ENCODE measurements at places on chromosomes 1 and 21. TPM values are rescaled to one million over a fixed set of nuclear protein-coding genes. Genes with fewer than 3 reads are reported as not detected.

The ENAH gene
- total RNA-seq = 98.0 TPM

DNA sequence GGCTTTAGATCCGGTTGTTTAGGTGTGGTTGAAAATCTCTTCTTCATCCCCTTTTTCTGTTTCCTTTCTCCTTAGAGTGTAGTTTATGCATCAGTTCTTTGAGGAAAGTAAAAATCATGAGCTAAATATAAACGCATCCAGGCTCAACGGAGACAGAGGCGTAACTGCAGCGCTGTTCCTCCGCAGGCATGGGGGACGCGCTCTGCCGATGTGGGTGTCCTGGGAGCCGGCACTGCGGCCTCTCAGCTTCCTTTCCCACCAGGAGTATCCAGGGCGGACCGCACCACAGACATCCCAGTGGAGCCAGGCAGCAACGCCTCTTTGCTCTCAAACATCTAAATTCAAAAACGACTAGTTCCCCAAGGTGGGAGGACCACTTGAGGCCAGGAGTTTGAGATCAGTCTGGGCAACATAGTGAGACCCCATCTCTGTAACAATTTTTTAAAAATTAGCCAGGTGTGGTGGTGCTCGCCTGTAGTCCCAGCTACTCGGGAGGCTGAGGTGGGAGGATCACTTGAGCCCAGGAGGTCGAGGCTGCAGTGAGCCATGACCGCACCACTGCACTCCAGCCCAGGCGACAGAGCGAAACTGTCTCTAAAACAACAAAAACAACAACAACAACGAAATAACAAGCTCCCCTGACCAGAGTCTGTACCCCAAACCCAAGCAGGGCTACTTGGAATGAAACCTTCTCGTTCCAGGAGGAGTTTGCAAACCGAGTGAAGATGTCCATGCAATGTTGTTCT is 16.4 kb downstream of the SLC45A1 start:
- DNase-seq = no peak

DNA sequence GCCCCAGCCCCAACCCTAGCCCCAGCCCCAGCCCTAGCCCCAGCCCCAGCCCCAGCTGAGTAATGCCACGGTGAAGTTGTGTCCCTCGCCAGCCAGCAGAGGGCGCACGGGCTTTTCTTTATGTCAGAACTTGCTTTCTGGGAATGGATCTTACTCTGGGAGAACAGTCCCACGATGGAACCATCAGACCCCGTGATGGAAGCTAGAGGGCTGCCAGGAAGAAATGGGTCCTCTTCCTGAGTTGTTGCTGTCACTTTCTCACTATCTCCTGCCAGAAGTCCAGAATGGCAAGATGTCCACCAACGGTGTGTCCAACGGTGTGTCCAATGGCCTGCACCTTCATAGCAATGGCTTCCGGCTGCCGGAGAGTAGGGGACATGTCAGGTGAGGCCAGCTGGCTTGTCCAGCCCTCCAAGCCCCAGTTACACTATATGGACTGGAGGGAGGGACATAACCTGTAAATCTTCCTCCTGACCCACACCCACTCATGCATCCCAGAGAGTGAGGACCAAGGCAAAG is 25.1 kb upstream of the TMEM222 start:
- peak; percentile 21 for DNase-seq

The TRIM45 gene
- 0.92 TPM for total RNA-seq

DNA sequence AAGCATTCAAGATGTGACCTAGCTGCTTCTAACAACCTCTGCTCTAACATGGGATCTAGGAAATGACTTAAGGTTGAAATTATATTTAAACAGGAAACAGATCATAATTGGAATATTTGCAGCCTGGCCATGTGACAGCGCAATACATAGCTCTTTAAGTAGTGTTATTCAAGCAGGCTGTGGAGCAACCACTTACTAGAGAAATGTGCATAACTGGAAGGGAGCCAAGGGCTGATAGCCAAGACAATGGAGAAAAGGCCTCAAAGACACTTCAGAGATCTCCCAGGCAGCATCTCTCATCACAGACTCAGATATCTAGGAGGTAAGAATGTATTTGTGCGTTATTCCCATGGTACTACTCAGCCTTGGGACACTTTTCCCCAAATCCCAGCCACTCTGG is 823.0 kb upstream of the PRMT6 start:
- DNase-seq = no peak

The SELL gene
- total RNA-seq = 5.0 TPM

The FCGR3A gene
- total RNA-seq = not detected

The IQCC gene
- 2.6 TPM for total RNA-seq

The CFAP45 gene
- 0.21 TPM for total RNA-seq

The IL24 gene
- 1.1 TPM for total RNA-seq

DNA sequence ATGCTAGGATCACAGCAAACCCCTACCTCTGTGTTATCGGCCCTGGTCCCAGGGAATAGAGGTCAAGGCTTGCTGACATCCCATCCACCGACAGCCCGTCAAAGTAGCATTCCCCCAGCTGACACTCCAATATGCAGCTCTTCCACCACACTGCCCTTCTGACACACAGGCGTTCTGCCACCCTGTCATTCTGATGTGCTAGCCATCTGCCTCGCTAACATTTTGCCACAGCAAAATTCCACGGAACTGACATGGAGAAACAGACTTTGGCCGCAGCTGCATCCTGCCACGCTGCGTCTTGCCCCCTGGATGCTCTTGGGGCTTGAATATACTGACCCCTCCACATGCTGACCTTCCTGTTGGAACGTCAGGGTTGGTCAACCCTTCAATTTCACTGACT is 163.2 kb upstream of the CSF3R start:
- no peak for DNase-seq

GRCh38 chr1:119409731-119410130 is 5.2 kb upstream of the HSD3B2 start:
- DNase-seq = no peak

DNA sequence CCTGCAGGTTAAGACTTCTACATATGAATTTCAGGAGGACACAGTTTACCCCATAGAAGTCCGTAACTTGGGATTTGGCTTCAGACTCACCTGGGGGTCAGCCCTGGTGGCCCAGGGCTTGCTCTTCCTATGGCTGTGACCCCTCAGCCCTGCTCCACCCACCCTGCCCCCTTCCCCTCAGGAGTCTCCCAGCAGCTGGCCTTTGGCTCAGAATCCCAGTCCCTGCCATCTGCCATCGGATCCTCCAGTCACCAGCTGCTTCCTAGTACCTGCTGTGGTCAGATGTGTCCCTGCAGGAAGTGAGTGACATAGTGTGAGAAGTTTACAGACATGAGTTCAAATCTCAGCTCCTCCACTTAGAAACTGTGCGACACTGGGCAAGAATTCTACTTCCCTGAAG is 332.6 kb downstream of the NPHP4 start:
- DNase-seq = no peak

GRCh38 chr21:28339403-28339802 is 653.3 kb downstream of the LTN1 start:
- DNase-seq = no peak

The IPO13 gene
- 18.8 TPM for total RNA-seq

- DNase-seq = no peak
These were observed 17.4 kb upstream of the HIVEP3 start for GRCh38 chr1:41936107-41936506.

The LENEP gene
- not detected for total RNA-seq

DNA sequence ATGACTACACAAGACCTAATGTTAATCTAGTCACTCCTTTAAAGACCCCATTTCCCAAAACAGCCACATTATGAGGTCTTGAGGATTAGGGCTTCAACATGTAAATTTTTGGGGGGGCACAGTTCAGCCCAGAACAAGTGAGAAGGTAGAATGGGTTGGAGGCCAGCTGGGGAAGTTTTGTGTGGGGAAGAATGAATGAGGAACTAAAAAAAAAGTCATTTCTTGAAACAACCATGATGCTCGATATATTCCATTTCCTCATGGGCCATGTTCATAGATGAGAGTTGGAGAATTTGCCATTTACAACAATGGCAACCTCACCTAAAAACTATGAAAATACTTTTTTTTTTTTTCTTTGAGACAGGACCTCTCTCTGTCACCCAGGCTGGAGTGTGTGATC is 14.5 kb downstream of the NLRP3 start:
- no peak for DNase-seq

The NFASC gene
- 3.2 TPM for total RNA-seq

- DNase-seq = no peak
These were observed 20.5 kb downstream of the RCSD1 start for GRCh38 chr1:167650269-167651160.

The TOR1AIP2 gene
- 45.2 TPM for total RNA-seq

DNA sequence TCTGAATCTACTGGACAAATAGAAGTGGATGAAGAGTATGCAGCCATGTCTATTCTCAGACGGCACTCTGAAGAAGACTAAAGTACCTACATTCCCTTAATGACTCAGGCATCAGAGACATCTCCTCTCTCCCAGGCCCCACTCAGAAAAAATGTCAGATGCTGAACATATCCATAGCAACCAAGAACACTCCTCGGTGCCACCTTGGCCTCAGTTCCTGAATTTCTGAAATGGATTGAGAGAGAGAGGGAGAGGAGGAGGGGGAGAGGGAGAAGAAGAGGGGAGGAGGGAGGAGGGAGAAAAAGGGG is 16.0 kb upstream of the OVAAL start:
- DNase-seq = no peak

- DNase-seq = no peak
These were observed 81.2 kb upstream of the KCND3 start for GRCh38 chr1:112070677-112071076.

- DNase-seq = no peak
These were observed 277.4 kb downstream of the ZNF648 start for GRCh38 chr1:181784039-181784683.

The FCRL1 gene
- total RNA-seq = not detected

- no peak for DNase-seq
These were observed 156.9 kb downstream of the LRRC40 start for GRCh38 chr1:70048336-70049094.

DNA sequence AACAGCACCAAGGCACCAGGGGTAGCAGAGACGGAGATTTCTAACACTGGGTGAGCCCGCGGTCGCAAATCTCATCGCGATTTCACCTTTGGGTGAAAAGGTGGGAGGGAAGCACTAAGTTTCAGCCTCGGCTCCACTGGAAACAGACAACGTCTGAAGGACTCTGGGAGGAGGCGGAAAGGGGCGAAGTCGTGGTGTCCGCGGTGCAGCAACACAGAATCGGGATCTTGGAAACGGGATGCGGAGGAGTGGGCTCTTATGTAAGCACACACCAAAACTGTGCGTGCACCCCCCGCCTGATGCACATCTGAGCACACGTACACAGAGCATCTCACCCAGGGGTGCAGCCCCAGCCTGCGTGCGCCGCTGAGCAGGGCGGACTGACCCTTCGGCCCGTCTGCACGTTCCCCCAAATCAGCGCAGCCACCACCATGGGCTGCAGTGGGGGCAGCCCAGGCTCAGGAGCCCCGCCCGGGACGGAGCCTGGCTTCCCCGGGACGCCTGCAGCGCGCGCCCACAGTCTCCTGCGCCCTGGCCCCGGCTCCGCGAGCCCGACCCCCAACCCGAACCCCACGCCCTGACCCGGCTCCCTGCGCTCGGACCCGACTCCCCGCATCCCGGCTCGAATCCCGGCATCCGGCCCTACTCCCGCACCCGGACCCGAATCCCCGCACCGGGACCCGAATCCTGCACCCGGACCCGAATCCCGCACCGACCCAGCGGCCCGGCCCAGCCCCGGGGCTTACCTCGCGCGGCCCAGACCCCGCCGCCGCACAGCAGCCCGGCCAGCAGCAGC is 670 bp downstream of the CLSTN1 start:
- DNase-seq = no peak

DNA sequence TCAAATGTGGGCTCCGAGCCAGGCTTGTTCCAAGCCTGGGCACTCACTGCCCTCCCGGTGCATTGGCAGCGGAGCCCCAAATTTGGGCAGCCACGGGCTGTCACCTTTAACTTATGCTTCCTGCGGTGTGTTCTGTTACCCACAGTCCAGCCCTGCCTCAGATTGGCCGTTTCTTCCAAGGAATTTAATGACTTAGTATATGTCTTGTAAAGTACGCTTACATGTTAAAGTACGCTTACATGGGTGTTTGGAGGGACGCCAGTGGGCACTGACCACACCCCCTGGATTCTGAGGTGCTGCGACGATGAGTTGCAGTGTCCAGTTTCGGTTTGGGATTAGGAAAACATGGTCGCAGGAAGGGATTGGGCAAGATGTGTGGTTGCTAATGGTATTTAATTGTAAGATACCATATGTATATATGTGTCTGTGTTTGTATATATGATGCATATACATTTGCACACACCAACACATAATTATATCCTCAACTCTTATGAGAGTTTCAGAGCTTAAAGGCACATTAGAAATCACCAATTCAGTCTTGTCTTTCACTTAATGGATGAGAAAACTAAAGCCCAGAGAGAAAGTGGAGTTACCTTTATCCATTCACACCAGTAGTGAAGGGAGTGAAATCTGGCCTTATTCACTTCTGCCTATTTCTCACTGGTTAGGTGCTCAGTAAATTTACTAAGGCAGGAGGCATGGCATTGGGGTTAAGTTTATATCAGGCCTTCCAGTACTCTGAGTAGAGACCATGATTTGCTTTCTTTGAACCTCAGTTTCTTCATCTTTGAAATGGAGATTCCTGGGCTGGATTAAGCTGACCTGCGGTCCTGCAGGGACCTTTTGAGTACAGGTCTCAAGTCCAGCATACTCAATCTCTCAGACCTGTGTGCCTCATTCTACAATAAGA is 1.0 kb downstream of the SMYD2 start:
- DNase-seq = peak; percentile 69

The TNFRSF4 gene
- total RNA-seq = not detected

- DNase-seq = no peak
These were observed 37.7 kb upstream of the IPO9 start for GRCh38 chr1:201791051-201791778.

- no peak for DNase-seq
These were observed 33.9 kb upstream of the GPR25 start for GRCh38 chr1:200838676-200839445.

The ZNHIT6 gene
- total RNA-seq = 8.4 TPM

DNA sequence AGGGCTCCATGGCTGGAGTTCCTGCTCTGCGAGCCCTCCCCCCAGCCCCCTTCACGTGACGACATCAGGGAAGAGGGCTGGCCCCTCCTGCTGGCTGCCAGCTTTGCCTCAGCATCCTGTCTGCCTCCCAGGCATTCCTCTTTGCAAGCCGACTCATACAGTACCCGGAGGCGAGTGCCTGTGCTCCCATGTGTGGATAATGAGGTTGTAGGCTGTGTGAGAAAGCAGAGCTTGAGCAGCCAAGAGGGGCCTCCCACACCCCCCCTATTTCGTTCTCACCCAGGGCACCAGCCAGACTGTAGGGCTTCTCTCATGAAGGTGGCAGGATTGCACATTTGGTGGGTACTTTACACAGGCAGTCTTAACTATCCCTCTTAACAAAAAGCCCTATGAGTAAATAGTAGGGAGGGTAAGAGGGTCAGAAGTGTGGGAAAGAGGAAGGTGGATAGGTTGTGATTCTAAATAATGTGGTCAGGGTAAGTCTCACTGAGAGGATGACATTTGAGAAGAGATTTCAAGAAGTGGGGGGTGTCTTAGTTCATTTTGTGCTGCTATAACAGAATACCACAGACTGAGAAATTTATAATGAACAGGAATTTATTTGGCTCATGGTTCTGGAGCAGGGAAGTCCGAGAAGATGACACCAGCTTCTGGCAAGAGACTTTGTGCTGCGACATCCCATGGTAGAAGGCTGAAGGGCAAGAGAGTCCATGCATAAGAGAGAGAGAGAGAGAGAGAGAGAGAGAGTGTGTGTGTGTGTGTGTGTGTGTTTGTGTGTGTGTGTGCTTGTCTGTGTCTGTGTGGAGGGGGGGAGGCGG is 113.5 kb downstream of the OMA1 start:
- peak; percentile 93 for DNase-seq

GRCh38 chr1:78913950-78914349 is 92.6 kb downstream of the ADGRL4 start:
- no peak for DNase-seq

GRCh38 chr1:222880587-222880986 is 65.7 kb downstream of the DISP1 start:
- peak; percentile 69 for DNase-seq

GRCh38 chr1:53315456-53316423 is 12.1 kb downstream of the LRP8 start:
- DNase-seq = peak; percentile 38
